ENCODE measurements at places on chromosomes 5 and 9.
A peak's percentile ranks its signal among the peaks of the same experiment; 100 is the strongest.

- DNase-seq: peak; percentile 95
Measured at GRCh38 chr5:33310451-33310850, 130.3 kb upstream of the TARS1 start.

- no peak for DNase-seq
Measured at GRCh38 chr9:33113799-33114547, 37.5 kb upstream of the SMU1 start.

GRCh38 chr5:133848341-133848811 lies 120.0 kb downstream of the C5orf15 start:
- DNase-seq: no peak

GRCh38 chr9:32899761-32900160 lies 101.7 kb downstream of the APTX start:
- no peak for DNase-seq

- DNase-seq: no peak
Measured at GRCh38 chr5:120052916-120053828, 410.9 kb upstream of the PRR16 start.

DNA sequence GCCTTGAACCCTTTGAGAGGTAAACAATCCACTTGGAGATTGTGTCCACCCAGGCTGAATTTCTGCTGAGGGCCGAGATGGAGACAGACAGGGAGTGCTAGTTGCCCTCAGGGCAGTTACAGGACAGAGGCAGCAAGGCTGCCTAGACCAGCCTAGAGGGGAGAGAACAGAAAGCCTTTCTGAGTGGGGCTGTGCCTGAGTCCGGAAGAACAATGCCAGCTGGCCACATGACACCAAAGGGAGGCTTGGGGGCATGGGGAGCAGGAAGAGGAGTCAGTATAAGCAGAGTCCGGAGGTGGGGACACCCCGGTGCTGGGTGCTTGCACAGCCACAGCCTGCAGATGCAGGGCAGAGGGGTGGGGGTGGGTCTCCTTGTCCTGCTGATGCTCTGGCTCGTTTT lies 145.7 kb downstream of the CFAP90 start:
- DNase-seq: no peak

DNA sequence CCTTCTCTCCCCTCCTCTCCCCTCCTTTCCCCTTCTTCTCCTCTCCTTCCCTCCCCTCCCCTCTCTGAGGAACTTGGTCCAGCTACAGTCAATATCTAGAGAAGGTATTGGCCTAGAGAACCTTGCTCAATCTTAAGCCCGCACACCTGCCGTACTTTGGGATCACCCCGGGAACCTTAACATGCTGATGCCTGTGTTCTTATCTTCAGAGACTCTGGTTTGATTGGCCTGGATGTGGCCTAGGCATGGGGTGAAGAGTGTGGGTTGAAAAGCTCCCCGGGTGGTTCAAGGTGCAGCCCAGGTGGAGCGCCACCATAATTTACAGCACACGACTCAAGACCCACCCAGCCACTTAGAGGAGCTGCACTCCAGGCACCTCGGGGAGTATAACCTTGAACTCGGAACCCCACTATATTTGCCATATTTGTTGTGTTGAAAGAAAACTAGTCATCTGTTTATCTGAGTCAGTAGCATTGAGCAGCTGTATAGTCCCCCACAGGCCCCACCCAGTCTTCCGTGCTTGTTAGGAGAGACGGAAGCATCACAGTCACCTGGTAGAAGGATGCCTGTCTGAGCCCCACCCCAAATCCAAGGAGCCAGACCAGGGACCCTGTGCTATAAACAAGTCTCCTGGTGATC lies 14.4 kb upstream of the PHF19 start:
- DNase-seq: no peak

Measured in EH (cell line).